Cardiac ventricle fibroblast (primary cell): ENCODE measurements at places on chromosomes 11 and 22. TPM values are rescaled to one million over a fixed set of nuclear protein-coding genes. Genes with fewer than 3 reads are reported as not detected.

MS4A8 gene
- total RNA-seq: not detected in 2 replicates

C11orf42 gene
- total RNA-seq: not detected in 2 replicates

SMDT1 gene
- 1.7 and 8.0 TPM in 2 replicates for total RNA-seq

TMEM191B gene
- not detected in 2 replicates for total RNA-seq

PRPF19 gene
- total RNA-seq: 60.6 and 66.8 TPM in 2 replicates

KRTAP5-1 gene
- total RNA-seq: not detected in 2 replicates

GPR83 gene
- total RNA-seq: not detected in 2 replicates

CSF2RB gene
- total RNA-seq: 0.05 and 0.19 TPM in 2 replicates

RIMBP3C gene
- total RNA-seq: under 0.01 and 0.68 TPM in 2 replicates

KRTAP5-11 gene
- total RNA-seq: not detected in 2 replicates

OR8A1 gene
- total RNA-seq: not detected in 2 replicates

ATG13 gene
- 101 and 104 TPM in 2 replicates for total RNA-seq

FDX1 gene
- total RNA-seq: 10.0 and 13.7 TPM in 2 replicates

ADAMTS8 gene
- total RNA-seq: 0.10 and 0.56 TPM in 2 replicates

FGF3 gene
- total RNA-seq: not detected in 2 replicates

ADM gene
- 108 and 159 TPM in 2 replicates for total RNA-seq

CLTCL1 gene
- 2.9 and 3.4 TPM in 2 replicates for total RNA-seq

CLCF1 gene
- 8.2 and 8.4 TPM in 2 replicates for total RNA-seq

NFAM1 gene
- 0.05 and 0.06 TPM in 2 replicates for total RNA-seq

CEND1 gene
- 0.49 and 0.94 TPM in 2 replicates for total RNA-seq

SLC1A2 gene
- total RNA-seq: 1.7 and 5.1 TPM in 2 replicates

GAL3ST3 gene
- total RNA-seq: not detected in 2 replicates

C11orf21 gene
- total RNA-seq: not detected in 2 replicates

SYT8 gene
- not detected in 2 replicates for total RNA-seq

OR52I1 gene
- total RNA-seq: not detected in 2 replicates

SF1 gene
- 156 and 167 TPM in 2 replicates for total RNA-seq

PRR33 gene
- total RNA-seq: not detected in 2 replicates

OR52N4 gene
- not detected in 2 replicates for total RNA-seq

MAJIN gene
- total RNA-seq: not detected in 2 replicates

SCGB2A2 gene
- not detected in 2 replicates for total RNA-seq

DGAT2 gene
- total RNA-seq: 9.0 and 13.2 TPM in 2 replicates

ELMOD1 gene
- 0.31 TPM in 1 of 2 replicates, not detected in the other for total RNA-seq

C1QTNF5 gene
- total RNA-seq: 28.5 and 36.9 TPM in 2 replicates

CASP5 gene
- not detected in 2 replicates for total RNA-seq

TSKU gene
- 31.8 and 36.8 TPM in 2 replicates for total RNA-seq

RIMBP3B gene
- not detected in 2 replicates for total RNA-seq

ZNF70 gene
- 4.4 and 5.3 TPM in 2 replicates for total RNA-seq

BAD gene
- total RNA-seq: 91.3 and 117 TPM in 2 replicates

FAM227A gene
- 0.15 and 0.37 TPM in 2 replicates for total RNA-seq

OR52H1 gene
- total RNA-seq: not detected in 2 replicates

OR5I1 gene
- total RNA-seq: not detected in 2 replicates

EIF3F gene
- total RNA-seq: 259 and 264 TPM in 2 replicates

UPK3A gene
- total RNA-seq: not detected in 2 replicates

MUC6 gene
- not detected in 2 replicates for total RNA-seq

ZNF280A gene
- 0.06 TPM in 1 of 2 replicates, not detected in the other for total RNA-seq

KCNQ1OT1 gene
- 1.1 and 1.3 TPM in 2 replicates for total RNA-seq

KIAA1671 gene
- 5.6 and 6.9 TPM in 2 replicates for total RNA-seq

TNNI2 gene
- not detected in 2 replicates for total RNA-seq

OR52E8 gene
- not detected in 2 replicates for total RNA-seq

JAML gene
- not detected in 2 replicates for total RNA-seq

TMEM86A gene
- total RNA-seq: 2.2 and 3.1 TPM in 2 replicates

HBE1 gene
- total RNA-seq: not detected in 2 replicates

SHANK2 gene
- 0.29 and 0.62 TPM in 2 replicates for total RNA-seq
